Activated CD4-positive, alpha-beta T cell treated with anti-CD3 and anti-CD28 coated beads for 48 hours (primary cell): ENCODE measurements at places on chromosomes 7 and 10.
A peak's percentile ranks its signal among the peaks of the same experiment; 100 is the strongest.

DNA sequence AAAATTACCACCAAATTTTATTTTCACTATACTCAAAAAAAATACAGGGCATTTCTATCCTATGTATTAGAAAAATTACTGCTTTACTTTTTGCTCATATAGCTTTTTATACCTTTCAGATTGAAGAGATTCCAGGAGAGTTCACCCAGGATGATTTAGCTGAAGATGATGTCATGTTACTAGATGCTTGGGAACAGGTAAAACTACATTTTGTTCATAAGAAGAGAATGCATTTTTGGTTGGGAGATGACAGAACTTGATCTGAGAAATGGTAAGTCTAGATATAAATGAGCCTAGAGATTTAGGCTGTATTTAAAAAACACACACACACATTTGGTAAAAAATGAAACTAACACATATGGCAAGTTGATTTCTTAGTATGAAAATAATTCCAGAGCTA, 38.1 kb upstream of the ARL4A start:
- no peak for DNase-seq

DNA sequence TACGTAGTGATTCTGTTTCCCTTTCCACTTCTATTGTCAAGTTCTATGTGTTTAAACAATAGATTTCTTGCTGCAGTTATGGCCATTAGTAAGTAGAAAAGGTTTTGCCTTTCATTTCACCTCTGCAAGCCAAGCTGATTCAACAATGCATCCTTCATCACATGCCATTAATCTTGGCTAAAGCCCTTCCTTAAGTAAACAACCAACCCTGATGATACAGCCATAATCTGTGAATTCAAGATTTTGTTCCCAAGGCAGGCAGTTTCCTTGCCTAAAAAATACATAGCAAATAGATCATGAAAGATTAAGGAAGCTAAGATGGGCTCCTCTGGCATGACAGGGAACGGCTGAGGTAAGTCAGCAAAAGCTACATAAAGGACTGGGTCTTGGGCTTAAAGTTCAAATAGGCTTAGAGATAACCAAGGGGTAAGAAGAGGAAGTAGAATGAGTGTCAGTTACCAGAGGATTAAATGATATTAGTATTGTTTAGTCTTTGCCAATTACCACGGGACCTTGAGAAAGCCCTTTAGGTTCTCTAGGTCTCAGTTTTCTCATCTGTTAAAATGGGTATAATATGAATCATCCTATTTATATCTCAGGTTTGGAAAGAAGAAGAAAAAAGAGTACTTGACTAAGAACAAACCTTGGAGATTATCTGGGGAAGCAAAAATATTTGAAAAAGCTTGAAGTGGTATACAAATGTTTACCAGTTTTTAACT, 35.9 kb upstream of the ANK3 start:
- no peak for DNase-seq

GRCh38 chr7:106569500-106569929, 91.4 kb downstream of the CCDC71L start:
- DNase-seq: no peak

- peak; percentile 50 for DNase-seq
Observed at GRCh38 chr10:110387983-110388686, 83.4 kb upstream of the SMNDC1 start.

DNA sequence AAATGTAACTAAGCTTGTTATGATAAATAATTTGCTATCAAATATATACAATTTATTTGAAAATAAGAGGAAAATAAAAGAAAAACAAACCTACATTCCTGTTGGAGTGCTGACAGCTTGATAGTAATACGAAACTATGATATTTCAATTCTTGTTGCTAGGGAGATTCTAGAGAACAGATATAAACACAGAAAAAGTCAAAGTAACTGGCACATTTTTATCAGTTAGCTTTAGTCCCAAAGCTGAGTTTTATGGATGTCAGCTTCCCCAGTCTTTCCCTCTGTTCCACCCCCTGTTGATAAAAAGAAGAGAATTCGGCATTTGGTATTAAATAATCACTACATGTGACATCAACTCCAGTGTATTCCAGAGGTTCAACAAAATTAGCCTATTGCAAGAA, 1134.0 kb downstream of the XPNPEP1 start:
- no peak for DNase-seq

- DNase-seq: no peak
Observed at GRCh38 chr10:60367024-60367423, 22.7 kb downstream of the ANK3 start.

DNA sequence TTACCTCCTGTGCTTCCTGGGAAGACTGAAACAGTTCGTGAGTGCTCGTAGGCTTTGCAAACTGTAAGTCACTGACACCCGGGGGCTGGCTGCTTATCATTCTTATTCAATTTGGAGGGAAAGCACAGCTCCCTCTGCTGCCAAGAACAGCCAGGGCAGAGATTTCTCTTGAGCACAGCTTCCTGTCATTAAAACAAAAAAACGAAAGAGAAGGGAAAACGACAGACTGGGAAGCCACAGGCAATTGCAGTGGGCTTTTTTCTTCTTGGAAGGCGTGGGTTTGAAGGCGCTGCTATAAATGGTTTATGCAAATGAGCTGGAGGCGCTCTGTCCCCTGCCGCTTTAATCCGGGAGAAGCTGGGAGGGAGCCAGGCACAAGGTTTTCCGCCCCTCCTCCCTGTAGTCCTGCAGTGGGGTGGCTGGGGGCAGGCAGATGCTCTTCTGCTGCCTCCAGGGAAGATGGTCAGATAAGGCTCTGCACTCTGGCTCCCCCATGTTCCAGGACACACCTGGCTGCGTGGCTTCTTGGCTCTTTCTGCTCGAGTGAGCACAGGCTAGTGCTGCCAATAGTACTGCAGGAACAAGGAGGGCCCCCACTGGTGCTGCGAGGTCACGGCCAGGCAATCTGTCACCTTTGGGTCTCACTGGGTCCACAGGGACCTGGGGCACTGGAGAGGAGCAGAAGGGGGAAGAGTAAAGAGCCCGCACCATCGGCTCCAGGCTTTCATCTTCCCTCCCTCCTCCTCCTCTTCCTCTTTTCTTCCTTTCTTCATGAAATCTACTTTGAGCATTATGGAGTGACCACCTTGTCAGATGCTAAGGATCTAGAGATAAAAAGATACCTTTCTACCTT, 49.5 kb downstream of the NEURL1 start:
- peak; percentile 43 for DNase-seq
